ENCODE measurements at places on chromosomes 4 and X.
A peak's percentile ranks its signal among the peaks of the same experiment; 100 is the strongest.

DNA sequence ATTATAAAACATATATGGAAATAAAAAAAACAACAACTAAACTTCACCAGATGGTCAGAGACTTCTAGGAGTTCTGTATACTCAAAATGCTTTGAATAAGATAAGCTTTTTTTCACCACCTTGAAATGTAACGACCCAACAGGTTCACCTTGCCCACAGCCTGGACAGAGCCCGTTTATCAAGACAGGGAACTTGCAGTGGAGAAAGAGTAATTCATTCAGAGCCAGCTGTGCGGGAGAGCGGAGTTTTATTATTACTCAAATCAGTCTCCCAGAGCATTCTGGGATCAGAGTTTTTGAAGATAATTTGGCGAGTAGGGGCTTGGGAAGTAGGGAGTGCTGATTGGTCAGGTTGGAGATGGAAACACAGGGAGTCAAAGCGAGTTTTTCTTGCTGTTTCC is 38.5 kb downstream of the AGA start:
- DNase-seq: no peak

GRCh38 chrX:41548411-41548810 is 101.3 kb downstream of the NYX start:
- DNase-seq: no peak

- peak; percentile 58 for DNase-seq
Observed at GRCh38 chr4:82900066-82900410, 497 bp upstream of the THAP9 start.

DNA sequence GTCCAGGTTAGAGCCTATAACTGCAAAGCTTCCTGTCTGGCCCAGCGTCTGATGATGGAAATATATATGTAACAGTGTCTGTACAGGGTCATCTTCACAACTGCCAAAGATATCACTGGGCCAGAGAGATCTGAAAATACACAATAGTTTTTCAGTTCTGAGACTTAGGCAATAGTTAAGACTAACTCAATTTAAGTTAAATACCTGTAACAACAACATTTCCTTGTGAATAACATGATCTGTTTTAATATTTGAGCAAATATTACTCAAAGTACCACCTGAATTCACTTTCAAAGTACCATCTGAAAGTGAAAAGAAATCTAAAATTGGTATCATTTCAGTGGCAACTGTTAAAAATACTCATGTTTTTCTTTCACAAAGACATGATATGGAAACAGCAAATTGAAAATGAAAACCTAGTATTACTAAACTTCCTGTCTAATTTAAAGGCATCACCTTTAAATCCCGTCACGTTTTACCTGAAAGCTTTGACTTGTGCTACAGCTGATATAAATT is 9.6 kb downstream of the ZAR1 start:
- DNase-seq: no peak

GRCh38 chr4:122378711-122379110 is at the start of gene ADAD1:
Gene ADAD1 (plus strand): TSS chr4:122379011. CDS start chr4:122380070, 1,059 bp downstream.
- DNase-seq: no peak

DNA sequence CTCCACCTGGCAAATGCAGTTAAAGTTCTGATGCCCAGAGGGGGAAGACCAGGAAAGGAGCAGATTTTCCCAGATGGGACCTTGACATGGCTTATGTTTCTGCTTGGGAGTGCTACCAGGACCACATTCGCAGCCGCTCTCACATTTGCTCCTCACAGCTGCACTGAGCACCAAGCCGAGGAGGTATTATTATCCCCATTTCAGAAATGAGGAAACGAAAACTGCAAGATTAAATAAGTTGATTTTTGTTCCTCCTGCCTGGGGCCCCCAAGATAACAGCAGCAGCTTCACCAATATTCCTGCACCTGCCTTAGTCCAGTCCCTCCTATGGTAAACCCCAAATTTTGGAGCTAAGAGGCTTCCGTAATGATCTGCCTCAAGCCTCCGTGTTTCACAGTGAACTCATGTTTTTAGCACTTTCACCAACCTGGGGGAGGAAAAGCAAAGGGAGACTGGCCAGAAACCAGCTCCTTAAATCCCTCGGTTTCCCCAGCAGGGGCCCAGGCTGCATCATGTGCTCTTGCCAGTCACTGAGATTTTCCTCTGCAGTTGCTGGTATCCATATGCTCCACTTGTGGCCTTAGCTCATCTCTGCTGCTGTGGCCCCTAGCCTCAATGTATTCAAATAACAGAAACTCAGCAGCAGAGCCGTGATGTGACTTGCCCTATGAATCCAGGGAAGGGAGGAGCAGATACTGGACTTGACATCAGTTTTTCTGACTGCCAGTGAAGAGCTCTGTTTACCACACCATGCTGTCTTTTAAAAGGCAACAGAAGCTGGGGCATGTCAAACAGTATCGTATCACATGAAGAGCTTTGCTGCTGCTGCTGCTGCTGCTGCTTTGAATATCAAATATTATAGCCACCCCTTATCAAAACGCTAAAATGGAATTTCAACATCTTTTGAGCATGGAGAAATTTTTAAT is 95.5 kb upstream of the KLHL13 start:
- no peak for DNase-seq

DNA sequence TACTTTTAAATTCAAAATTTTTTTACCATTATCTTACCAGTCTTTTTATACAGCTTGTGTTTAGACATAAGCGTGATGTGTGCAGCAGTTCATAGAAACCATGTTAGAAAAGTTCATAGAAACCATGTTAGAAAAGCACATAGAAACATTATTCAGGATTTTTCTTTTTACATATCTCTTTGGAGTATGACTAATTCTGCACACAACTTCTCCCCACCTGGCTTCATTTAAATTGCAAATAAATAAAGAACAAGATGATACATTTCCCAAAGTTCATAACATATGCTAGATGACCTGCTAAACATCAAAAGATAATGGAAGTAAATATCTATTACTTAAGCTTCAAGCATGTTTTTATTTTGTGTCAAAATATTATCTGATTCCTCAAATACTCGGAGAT is 201.9 kb downstream of the BANK1 start:
- DNase-seq: no peak

GRCh38 chrX:104013606-104014005 is at the start of gene H2BW1:
Gene H2BW1 (minus strand): TSS chrX:104013708. CDS start chrX:104013576, 132 bp downstream.
- no peak for DNase-seq

GRCh38 chr4:2470791-2471190 is 1.9 kb downstream of the RNF4 start:
- no peak for DNase-seq

- no peak for DNase-seq
Observed at GRCh38 chr4:78945651-78946179, 6.5 kb upstream of the PAQR3 start.

- no peak for DNase-seq
Observed at GRCh38 chrX:115630204-115630603, 69.2 kb downstream of the PLS3 start.

- DNase-seq: no peak
Observed at GRCh38 chrX:42519666-42520231, 258.2 kb downstream of the PPP1R2C start.

- DNase-seq: no peak
Observed at GRCh38 chr4:45438047-45438446, 685.8 kb downstream of the GABRG1 start.

DNA sequence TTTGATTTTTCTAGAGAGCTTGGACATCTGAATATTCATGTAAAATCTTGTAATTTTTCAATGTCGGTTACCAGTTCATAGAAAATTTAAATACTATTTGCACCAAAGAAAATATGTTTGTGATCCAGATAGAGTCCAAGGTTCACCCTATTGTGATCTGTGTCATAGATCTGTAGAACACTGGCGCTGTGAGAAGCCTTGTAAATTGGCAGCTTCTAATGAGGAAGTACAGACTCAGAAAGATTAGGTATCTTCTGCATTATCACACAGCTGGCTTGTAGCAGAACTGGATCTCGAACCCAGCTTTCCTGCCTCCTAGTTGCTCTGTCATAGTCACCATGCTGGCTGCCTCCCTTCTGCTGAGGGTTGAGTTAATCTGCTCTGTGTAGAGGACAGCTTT is 106.5 kb upstream of the PAK3 start:
- DNase-seq: no peak

- no peak for DNase-seq
Observed at GRCh38 chrX:68018248-68019203, 414.8 kb downstream of the OPHN1 start.

DNA sequence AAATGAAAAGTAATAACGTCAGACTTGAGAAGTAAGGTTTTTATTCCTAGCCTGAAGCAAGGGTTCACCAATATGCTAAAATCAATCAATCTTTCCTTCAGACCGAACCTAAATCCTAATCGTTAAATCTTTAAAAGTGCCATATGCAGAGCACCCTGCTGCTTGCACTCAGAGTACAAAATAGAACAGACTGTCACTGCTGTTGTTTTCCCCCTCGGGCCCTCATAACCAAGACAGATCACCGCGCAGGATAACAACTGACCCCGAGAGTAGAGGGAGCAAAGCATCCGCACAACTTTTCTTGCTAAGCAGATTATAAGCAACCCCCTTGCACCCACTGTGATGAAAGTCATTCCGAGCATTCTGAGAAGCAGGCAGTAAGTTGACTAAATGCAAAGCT is 550.9 kb upstream of the NDST4 start:
- DNase-seq: no peak

- DNase-seq: no peak
Observed at GRCh38 chr4:22301253-22301652, 214.6 kb downstream of the ADGRA3 start.

GRCh38 chr4:2261110-2261852 is 628 bp downstream of the MXD4 start:
- peak; percentile 2 for DNase-seq

DNA sequence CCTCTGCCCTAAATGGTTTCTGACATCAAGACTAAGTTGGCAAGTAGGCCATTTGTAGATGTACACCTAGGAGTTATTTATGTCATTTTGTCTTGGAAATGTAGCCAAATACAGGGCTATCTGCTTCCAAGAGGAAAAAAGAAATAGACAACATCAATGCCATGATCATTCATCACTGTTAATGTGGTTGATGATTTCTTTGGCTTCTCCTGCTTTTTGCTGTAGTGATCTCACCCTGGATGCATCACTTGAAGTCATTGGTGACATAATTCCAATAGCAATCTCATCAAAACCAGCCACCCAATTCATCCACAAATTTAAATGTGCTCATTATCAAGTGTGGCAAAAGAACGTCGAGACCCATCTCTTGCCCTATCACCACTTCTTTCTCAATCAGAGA is 222.6 kb upstream of the PPARGC1A start:
- DNase-seq: no peak

DNA sequence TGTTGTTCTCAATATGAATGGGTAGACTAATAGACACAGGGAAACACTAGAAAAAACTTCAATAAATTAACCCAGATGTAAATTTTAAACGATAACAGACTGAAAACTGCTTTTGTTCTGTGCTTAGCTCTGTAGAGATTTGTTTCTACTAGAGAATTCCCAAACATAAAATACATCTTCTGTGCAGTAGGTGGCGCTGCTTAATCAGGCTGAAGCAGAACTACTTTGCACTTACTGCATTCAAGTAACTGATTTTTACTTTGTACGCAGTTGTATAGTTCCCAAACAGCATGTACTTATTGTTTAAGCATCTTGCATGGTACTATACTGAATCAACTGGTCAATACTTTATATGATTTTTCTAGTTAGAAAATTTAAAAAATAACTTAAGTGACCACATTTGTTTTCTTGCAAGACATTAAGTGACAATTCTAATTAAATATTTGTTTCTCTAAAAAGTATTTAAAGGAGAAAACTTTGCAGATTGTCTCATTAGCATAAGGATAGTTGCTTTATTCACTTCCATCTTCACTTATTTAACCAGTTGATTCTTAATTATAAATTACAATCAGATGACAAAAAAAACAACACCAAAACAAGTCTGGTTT is 490.6 kb downstream of the IL15 start:
- DNase-seq: peak; percentile 13

GRCh38 chr4:112765317-112765974 is 128.5 kb downstream of the LARP7 start:
- peak; percentile 16 for DNase-seq

DNA sequence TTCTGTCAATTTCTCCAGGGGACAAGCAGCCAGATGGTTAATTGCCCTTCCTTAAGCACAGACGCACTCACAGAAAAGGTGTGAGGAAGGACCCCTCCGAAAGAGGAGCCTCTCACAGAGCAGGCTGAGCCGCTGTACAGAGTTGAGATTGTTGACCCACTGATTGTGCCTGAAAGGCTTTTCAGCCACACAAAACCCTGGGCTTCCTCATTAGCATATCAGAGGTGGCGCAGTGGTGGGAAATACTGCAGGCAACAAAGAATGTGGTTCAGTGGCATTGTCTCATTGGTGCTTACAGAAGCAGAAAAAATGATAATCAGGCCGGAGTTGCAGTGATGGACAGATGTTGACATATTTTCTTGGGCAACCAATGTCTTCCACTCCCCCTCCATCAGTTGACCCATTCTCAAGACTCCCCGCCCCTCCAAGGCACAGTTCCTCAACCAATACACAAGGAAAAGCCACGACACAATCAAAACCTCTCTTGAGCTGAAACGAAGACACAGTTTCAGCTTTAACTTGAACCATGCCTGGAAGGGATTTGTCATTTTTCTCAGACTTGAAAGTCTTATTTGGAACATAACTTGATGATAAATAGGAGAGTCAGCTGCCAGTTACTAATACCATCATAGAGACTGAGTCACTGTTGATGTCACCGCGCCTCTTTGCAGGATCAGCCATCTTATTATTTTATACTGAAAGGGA is 53.1 kb downstream of the ATXN3L start:
- no peak for DNase-seq

DNA sequence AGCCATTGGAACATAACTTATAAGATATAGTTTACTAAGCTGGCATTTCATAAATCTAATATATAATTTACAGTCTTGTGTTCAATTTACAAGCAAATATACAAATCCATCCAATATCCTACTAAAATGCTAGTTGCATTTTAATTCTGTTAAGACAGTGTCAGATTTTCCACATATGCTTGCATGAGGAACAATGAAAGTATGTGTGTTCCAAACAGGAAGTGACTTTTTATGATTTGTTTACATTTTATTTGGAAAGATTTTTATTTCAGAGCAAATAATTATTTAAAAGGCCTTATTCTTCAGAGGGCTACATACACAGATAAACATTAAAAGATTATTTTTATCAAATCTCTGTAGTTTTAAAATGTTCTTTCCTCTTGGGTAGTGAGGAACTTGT is 130.1 kb downstream of the KLHL34 start:
- DNase-seq: no peak

DNA sequence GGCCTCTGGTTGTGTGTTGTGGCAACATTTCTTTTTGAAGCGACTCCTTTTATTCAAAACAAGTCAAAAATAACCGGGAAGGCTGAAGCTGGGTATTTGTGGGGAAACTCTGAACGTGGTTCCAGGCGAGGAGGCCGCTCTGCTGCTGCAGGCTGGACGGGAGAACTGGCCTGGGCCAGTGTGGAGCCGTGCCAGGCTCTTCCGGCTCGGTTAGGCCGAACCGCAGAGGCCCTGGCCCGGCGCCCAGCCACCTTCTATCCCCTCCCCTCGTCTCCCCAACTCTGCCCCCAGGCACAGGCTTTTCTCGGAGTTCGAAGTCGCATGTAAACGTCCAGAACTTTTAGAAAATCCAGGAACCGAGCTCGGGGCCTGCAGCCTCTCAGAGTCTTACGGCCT is 2.4 kb upstream of the BCOR start:
- DNase-seq: no peak

All from NCI-H1105 treated with DMSO at 0.1 percent for 48 hours (cell line).